T-helper 2 cell (primary cell): ENCODE measurements at places on chromosomes 7 and 10.

DNA sequence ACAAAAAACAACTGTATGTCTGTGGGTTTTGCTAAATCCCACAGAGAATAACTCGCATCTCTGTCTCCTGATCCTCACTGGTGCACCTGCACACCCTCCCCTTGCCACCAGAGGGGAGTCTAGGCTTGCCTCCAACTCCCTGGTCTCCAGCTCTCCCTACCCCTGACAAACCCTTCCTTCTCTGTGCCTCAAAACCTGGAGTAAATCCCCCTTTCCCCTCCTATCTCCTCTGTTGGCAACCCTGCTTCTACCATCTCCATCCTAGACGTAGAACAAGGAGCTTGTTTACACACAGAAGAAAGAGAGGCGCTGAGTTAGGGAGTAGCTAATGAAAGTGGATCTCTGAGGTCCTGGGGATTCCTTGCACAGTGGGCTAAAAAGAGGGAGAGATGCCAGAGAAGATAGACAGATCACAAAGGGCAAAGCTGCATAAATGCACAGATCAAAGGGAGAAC, 6.0 kb downstream of the MBLAC1 start:
- DNase-seq: no peak

DNA sequence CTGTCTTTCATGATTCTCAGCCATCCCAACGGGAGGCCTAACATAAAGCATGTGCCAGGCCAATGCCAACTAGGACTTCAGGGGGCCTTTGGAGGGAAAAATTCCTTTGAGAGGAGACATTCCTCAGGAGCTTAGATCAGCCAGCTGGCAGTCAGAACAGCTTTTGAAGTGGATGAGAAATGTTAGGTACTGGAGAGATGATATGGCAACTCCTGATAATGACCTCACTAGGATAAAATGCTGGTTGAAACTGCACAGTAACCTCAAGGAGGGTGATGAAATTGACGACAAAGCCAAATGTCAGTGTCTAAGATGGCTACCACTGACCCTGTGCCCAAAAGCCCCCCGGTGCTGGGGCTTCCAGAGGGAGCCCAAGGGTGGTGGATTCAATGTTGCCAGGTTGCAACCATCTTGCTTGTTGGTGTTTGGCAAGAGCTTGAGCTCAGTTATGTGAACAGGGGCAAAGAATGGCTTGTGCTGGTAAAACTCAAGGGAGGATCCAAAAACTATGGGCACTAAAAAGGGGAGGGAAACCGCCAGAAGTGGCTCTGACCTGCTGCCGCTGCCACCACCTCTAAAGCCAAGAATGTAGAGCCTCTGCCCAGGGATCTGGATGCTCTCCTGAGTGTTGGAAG, 121.2 kb downstream of the UBE2H start:
- DNase-seq: no peak

DNA sequence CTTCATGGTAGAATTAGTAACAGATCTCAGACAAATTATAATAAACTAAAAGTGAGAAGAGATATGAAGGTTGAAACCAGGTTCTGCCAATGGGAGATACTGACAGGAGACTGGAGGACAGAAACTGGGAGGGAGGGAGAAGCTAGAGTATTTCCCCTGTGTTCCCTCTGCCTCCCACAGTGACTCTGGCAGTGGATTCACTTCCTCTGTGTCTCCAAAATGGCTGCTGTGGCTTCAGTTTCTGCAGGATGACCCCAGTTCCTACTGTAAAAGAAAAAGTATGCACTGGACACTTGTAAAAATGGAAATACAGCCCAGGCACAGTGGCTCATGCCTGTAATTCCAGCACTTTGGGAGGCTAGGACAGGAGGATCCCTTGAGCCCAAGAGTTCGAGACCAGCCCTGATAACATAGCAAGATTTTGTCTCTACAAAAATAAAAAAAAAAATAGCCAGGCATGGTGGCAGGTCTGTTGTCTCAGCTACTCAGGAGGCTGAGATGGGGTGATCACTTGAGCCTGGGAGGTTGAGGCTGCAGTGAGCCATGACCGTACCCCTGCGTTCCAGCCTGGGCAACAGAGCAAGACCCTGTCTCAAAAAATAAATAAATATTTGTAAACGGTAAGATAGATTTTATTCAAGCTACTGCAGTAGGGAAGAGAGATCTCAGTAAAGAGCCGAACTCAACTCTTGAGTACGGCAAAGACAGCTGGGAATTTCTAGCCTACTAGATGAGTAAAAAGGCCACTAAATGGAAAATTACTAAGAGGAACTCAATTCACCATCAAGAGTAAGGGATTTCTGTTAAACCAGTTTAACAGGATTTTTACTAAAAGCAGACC, 156.6 kb upstream of the TRIM24 start:
- DNase-seq: no peak

GRCh38 chr7:52719677-52720076, 315.8 kb upstream of the POM121L12 start:
- DNase-seq: no peak

DNA sequence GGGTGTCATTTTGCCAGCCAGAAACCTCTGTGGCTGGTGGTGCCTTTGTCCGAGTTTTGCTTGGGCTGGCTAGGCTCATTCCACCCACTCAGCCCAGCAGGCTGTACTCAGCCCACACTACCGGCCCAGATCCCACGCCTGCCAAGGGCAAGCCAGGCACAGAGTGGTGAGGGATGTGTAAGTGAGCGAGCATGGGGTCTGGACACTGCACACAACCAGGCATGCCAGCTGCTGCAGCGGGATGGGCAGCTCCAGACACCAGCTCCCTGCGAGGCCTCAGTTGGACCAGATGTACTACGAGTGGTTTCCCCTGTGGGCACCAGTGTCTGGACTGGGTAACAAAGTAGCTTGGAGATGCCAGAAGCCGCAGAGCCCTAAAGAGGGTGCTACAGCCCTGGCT, 134.2 kb upstream of the C7orf33 start:
- DNase-seq: no peak
